ENCODE measurements at places on chromosomes 13 and 19.

DNA sequence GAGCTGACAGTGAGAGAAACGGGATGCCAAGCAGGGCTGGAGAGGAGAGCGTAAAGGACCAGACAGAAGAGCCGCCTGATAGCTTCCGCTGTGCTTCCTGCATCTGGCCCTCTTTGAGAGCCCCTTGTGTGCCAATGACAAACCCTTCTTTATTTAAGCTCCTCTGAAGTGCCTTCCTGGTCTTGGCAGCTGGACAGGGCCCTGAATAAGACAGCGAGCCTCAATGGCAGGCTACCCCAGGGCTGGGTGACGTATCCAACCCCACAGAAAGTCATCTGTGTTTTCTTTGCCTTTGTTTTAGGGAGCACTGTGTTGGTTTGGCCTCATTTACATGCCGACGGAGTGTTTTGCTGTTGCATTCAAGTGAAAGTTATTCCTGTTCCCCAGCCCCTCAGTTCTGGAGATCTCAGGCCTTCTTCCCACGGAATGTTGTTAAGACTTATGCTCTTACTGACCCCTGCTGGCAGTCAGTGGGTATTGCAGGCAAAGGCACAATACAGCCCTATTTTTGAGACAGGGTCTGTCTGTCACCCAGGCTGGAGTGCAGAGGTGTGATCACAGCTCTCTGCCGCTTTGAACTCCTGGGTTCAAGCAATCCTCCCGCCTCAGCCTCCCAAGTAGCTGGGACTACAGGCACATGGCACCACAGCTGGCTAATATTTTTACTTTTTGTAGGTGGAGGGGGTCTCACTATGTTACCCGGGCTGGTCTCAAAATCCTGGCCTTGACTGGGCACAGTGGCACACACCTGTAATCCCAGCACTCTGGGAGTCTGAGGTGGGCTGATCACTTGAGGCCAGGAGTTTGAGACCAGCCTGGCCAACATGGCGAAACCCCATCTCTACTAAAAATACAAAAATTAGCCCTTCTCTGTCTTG is 16.8 kb downstream of the CCL25 start:
- no peak for DNase-seq

DNA sequence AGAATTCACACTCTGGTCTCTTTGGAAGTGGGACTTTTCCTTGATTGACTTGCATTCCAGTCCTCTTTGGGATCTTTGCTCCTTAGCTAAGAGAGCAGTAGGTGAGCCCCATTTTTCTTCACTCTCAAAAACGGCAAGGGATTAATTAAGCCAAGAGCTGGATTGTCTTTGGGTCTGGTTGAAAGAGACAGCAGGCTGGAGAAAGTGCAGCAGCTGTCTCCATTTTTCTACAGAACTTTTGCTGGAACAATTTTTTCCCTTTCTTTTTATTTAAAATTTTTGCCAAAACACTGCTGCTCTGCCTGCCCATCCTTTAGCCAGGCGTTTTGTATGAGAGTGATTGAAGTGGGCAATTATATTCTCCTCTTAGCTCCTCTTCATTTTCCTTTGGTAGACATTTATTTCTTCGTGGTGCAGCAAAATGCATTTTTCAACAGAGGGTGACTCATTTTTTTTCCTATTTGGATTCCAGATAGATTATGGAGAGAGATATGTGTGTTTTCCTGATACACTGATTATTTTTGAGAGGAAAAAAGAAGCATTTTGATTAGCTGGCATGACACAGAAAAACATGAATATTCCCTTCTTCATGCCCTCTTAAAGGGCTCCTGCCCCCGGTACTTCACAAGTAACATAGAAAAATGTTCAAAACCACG is 371.2 kb upstream of the NBEA start:
- no peak for DNase-seq

DNA sequence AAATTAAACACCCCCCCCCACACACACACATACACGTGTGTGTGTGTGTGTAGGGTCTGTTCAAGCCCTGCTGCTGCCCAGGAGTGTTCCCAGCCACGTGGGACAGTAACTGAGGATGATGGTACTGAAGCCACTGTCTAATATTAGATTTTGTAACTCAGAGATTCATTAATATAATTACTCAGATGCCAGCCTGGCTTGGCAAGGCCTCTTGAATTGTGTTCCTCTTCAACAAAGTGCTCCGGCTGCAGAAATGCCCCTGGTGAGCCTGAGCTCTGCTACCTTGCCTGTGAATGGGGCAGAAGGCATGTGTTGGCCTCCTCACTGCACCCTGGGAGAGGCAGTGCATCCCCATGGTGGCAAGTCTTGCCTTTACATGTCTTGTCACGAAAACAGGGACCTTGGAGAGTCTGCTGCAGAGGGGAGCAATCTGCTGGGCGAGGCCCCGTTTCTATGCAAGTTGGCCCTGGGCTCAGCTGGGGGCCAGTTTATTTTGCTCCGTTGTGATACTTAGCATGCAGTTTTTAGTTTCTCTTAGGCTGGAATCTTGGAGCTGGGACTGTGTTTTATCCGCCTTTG is 44.0 kb downstream of the NFIX start:
- DNase-seq = no peak

GRCh38 chr19:5943045-5943444 is 29.0 kb downstream of the CAPS start:
- DNase-seq = no peak

DNA sequence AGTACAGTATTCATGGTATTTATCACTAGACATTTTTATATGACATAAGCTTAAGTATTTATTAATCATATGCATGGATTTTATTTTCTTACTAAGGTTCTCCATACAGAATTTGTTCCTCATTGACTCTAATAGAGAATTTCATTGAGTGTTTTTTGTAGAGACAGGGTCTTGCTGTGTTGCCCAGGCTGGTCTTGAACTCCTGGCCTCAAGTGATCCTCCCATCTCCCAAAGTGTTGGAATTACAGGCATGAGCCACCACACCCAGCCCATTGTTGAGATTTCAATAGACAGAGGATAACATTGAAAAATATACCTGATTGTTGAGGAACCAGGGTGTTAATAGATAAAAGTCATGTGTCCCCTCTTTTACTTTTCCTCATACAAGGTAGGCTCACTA is 26.1 kb downstream of the IPO5 start:
- no peak for DNase-seq

DNA sequence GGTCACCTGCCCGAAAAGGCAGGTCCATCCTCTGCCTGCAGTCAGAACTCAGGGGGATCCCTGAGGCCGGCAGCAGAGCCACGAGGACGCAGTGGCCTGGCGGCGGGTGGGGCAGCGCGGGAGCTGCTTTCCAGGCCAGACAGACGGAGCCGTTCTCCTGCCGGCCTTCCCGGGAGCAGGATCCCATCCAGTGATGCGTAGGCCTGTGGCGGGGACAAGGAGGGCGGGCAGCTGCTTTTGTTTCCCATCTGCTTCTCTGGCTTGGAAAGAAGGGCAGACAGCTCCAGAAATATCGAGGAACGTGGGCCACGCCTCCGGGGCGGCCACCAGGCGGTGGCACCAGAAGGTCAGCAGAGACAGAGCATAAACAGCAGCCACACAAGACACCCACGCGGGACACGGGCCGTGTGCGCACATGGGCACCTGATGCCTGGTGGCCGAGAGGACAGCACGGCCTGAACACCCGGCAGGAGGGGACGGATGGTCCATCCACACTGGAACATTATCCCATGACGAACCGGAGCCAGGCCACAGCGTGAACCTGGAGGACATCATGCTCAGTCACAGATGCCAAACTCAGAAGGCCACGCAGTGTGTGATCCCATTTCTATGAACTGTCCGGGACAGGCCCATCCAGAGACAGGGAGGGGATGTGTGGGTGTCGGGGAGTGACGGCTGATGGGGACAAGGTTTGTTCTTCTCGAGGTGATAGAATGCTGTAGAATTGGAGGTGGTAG is 13.9 kb upstream of the MKNK2 start:
- DNase-seq = peak; percentile 58

DNA sequence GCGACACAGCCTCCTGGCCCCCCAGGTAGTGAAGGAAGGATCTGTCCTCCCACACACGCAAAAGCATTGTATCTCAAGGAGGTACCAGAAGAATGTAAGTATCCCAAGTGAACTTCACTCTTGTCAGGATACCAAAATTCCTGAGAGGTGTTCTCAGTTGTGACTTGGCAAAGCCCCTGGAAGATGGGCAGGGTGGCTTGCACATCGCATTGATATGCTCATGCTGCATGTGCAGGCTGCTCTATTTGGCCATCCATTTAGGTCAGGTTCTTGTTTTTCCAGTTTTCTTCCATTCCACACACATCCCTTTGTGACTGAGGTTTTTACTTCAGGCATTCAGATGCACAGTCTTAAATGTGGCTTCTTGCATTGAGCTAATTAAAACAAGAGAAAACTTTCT is 382.8 kb downstream of the FOXO1 start:
- DNase-seq = no peak

DNA sequence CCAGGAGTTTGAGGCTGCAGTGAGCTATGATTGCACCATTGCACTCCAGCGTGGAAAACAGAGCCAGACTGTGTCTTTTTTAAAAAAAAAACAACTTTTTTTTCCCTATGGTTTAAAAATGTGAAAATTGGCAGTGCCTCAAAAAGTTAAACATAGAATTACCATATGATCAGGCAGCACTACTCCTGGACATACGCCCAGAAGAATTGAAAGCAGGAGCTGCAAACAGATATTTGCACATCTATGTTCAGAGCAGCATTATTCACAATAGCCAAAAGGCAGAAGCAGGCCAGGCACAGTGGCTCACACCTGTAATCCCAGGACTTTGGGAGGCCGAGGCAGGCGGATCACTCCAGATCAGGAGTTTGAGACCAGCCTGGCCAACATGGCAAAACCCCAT is 3.8 kb upstream of the RETN start:
- DNase-seq = no peak

DNA sequence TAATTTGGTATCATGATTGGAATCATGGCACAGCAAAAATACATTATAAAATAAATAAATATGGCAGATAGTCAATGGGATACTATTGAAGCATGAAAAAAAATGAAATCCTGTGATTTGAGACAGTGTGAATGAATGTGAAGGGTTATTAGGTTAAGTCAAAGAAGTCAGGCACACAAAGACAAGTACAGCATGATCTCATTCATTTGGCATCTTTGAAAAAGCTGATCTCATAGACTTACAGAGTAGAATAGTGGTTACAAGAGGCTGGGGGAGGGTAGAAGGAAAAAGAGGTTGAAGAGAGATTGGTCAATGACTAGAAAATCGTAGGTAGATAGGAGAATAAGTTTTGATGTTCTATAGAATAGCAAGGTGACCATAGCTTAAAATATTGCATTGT is 295.1 kb upstream of the SLITRK5 start:
- DNase-seq = no peak

DNA sequence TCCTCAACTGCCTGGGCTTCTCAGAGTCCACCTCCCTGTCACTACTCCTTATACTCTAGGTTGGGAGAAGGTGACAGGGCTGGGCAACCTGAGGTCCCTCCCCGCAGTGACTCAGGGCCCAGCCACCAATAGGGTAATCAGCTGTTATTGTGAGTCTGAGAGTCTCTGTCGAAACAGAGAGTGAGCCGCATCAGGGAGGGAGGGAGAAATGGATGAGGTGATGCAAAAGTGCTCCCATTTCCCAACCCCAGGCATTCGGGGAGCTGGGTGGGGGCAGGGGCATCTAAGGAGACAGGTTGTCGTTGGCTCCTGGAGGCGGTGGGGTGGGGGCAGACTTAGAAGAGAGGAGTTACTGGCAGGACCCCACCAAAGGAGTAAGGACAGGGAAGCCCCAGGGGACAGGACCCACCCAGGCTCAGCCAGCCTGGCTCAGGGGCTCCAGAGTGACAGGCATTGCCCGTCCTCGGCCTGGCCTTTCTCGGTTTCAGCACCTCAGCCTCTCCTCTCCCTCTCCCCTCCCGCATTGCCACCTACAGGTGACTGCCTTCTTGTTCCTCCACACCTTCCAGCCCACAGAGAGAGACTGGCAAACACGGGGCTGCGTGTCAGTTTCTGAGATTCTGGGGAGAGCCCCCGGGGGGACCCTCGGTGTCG is at the start of gene DMKN:
Gene DMKN (minus strand): TSS at position 22 of the 654 bp plus-strand sequence. CDS start 174 bp downstream, outside the sequence.
- no peak for DNase-seq

- DNase-seq = no peak
Observed at GRCh38 chr13:66425741-66426140, 804.4 kb downstream of the PCDH9 start.

All from tibial artery (tissue), 4 donors.